G401 (cell line): ENCODE measurements at places on chromosomes 12 and 14. TPM values are rescaled to one million over a fixed set of nuclear protein-coding genes. Genes with fewer than 3 reads are reported as not detected.

Gene OVCH1
- not detected in 2 replicates for total RNA-seq

Gene LBHD2
- not detected in 2 replicates for total RNA-seq

Gene RND1
- 0.88 and 1.9 TPM in 2 replicates for total RNA-seq

Gene C3AR1
- not detected in 2 replicates for total RNA-seq

Gene C14orf132
- total RNA-seq = 0.37 and 2.6 TPM in 2 replicates
